Activated naive CD4-positive, alpha-beta T cell (primary cell): ENCODE measurements at places on chromosomes 12 and 14.

DNA sequence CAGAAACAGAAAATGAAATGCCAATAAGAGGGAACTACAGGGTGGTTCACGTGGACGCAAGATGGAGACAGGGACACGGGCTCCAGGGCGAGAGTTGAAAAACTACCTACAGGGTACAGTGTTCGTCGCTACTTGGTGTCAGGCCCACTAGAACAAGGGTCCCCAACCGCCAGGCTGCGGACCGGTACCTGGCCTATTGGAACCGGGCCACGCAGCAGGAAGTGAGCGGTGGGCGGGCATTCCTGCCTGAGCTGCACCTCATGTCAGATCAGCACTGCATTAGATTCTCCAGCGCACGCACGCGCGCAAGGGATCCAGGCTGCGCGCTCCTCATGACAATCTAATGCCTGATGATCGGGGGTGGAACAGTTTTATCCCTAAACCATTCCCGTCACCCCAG is 14.8 kb downstream of the INF2 start:
- no peak for DNase-seq

GRCh38 chr12:4725057-4725456 is 4.9 kb downstream of the GALNT8 start:
- no peak for DNase-seq

- no peak for DNase-seq
Observed at GRCh38 chr12:49476091-49476490, 62.7 kb upstream of the KCNH3 start.

- DNase-seq: no peak
Observed at GRCh38 chr14:93171376-93171775, 13.3 kb downstream of the MOAP1 start.

DNA sequence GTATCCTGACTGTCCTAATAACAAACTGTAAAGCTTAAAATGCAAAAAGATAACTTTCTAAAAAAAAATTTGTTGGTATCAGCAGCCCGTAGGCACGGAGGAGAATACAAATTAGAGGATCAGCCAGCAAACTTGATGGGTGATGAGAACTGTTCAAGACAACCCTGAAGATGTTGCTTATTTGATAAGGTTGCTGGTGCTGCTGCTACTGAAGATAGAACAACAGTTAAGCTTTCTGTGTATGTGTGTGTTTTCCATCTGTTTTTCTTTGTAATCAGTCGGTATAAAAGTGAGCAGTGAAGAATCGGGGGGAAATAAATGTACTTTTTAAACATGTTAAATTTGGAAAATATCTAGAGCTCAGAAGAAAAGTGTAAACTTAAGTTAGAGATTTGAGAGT is 67.4 kb upstream of the POC1B start:
- no peak for DNase-seq

DNA sequence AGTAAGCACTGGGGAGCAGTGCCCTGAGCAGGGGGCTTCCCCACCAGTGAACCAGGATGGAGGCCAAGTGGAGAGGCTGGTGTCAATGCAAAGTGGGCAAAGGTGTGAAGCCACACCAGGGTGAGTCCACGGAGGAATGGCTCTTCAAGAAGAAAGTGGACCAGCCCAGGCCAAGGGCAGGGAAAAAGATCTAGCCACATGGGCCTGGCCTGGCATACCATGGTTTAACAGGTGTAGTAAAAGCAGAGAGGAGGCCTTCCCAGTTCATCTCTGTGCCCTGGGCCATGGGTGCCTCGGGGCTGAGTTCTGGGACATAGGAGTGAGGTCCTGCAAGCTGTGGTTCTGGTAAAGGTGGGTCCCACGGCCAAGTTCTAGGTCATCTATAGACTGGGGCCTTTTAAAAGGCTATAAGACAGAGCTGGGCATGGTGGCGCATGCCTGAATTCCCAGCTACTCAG is 153.4 kb downstream of the DPF3 start:
- no peak for DNase-seq

DNA sequence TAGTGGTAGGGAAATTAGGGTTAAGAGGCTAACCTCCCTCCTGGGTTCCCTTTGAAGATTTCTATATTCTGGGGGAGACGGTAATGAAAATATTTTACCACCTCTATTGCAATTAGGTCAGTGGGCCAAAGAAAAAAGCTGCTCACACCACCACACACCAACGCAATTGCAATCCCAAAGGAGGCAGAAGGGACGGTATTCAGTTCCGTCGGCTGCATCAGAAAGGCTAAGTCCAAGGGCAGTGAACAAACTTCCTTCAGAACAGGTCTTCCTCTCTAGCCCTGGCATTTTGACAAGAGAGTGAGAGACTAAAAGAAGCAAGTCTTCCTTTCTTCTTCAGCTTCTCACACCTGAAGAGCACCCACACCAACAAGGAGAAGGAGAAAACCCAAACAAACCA is 51.2 kb downstream of the OTX2 start:
- no peak for DNase-seq

DNA sequence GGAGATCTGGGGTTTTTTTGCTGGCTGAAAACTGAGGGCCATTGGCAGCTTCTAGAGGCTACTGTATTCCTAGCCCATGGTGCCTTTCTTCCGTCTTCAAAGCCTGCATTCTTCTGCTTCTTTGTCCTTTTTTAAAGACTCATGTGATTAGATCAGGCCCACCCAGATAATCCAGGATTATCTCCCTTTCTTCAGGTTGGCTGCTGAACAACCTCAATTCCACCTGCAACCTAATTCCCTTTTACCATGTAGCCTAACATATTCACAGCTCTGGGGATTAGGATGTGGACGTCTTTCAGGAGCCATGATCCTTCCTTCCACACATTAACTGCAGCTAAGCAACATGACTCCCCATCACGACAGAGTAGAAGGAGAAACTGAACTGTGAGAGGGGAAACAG is 985.5 kb downstream of the DIO2 start:
- DNase-seq: no peak

GRCh38 chr14:42110167-42110566 is 503.5 kb downstream of the LRFN5 start:
- no peak for DNase-seq

- DNase-seq: no peak
Observed at GRCh38 chr14:24207104-24207551, 1.6 kb downstream of the TSSK4 start.

DNA sequence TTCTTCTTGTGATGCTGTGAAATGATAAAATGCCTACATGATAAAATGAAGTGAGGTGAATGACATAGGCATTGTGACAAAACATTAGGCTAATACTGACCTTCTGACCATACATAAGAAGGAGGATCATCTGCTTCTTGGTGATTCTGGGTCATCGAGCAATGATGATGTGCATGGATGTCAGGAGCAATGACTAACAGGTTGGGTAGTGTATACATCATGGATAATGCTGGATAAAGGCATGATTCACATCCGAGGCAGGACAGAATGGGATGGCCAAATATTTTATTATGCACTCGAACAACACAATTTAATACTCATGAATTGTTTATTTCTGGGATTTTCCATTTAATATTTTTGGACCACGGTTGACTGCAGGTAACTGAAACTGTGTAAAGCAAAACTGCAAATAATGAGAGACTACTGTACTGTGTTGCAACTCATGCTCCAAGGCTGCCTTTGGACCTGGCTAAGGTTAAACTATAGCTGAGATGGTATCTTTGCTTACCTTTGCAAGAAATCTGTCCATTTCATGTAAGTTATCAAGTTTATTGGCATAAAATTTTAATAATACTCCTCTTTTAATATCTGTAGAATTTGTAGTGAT is 7.6 kb upstream of the SLC25A21 start:
- no peak for DNase-seq

- DNase-seq: no peak
Observed at GRCh38 chr14:70881549-70882177, 25.6 kb upstream of the PCNX1 start.

GRCh38 chr14:67225523-67225922 is 15.7 kb upstream of the PALS1 start:
- no peak for DNase-seq

DNA sequence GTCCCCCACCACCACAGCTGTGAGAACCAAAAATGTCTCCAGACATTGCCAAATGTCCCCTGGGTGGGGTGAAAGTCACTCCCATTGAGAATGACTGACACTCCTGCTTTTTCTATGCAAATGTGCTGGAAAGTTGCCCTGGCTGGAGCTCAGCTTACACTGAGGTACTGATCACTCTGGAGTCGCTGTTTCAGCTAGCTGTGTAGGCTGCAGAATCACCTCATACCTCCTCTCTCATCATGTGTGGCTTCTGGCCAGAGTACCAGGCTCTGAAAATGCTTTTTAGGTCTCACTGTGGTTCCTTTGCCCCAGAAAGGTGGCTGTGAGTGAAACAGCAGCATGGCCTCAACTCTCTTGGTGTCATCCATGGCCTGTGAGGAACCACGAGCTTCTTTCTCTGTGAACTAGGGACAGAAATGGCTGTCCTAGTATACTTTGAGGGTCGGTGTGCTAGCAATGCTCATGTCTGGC is 414.4 kb downstream of the DPF3 start:
- no peak for DNase-seq

- DNase-seq: no peak
Observed at GRCh38 chr14:93970965-93971634, 5.3 kb downstream of the ASB2 start.

DNA sequence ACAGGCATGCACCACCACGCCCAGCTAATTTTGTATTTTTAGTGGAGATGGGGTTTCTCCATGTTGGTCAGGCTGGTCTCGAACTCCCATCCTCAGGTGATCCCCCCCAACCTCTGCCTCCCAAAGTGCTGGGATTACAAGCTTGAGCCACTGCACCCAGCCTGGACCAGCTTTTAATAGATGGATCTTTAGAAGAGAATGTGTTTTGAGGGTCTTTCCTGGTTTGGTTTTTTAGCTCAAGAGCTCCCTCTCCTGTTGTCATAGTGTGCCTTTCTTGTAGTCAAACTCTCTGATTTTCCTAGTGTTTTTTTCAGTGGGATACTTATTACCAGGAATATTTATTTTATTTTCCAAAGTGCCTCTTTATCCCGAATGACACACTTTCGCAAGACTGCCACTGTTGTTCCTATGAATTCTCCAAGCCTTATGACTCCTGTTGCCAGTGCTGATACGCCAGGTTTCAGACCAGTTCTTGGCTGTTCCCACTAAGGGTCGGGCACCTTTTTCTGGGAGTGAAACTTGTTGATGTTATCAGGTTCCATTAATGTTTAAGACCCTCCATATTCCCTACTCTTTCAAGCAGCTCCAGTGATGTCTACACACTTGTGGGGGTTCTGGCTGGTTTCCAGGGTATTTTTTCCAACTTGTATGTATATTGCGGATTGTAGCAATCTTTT is 31.5 kb upstream of the LIMA1 start:
- DNase-seq: no peak

DNA sequence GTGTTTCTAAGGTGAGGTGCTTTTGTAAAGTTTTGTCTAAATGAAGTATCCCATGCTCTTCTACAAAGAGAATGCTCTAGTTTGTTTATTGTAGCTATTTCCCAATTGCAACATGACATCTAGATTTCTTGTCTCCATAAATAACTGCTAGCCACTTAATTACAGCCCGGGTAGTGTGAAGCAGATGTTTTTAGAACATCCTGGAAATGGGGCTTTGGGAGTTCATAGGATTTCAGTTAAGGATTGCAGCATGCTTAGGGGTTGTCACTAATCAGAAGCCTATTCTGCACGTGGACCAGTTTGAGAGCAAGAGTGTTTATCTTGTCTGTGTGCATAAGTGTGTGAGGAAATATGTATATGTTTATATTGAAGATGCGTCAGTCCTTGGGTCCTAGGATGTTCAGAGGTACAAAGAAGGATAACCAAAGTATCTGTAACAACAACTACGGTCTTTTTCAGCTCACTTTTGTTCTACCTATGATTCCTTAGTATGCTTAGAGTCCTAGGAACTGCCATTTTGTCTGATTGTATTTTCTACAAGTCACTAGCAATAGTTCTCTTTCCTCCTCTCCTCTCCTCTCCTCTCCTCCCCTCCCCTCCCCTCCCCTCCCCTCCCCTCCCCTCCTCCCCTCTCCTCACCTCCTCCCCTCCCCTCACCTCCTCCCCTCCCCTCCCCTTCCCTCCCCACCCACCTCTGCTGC is 135.3 kb downstream of the ACSS3 start:
- DNase-seq: no peak
